Effector CD4-positive, alpha-beta T cell (primary cell): ENCODE measurements at places on chromosomes 2 and 18.

DNA sequence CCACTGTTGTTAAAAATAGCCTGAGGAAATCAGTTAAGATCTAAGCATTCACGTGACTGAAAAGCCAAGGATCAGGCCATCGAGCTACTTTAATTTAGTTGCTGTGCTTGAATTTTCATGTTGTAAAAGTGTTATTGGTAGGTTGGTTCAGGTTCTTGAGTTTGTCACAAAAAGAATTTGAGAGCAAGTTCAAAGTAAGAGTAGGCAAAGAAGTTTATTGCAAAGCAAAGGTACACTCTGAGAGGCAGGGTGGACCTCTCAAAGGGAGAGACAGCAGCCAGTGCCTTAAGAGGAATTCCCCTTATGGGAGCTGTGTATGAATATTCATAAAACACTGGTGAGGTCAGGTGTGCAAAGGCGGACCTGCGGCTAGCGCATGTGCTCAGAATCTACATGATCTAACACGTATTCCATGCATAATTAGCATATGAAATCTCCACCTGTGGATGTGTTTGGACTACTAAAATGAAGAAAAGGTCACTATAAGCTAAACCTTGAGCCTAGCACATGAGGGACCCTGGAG, 236.5 kb downstream of the NDUFA10 start:
- no peak for DNase-seq

- no peak for DNase-seq
Measured at GRCh38 chr2:66580166-66581049, 145.5 kb downstream of the MEIS1 start.

- no peak for DNase-seq
Measured at GRCh38 chr18:50839996-50840395, 20.2 kb upstream of the MRO start.

DNA sequence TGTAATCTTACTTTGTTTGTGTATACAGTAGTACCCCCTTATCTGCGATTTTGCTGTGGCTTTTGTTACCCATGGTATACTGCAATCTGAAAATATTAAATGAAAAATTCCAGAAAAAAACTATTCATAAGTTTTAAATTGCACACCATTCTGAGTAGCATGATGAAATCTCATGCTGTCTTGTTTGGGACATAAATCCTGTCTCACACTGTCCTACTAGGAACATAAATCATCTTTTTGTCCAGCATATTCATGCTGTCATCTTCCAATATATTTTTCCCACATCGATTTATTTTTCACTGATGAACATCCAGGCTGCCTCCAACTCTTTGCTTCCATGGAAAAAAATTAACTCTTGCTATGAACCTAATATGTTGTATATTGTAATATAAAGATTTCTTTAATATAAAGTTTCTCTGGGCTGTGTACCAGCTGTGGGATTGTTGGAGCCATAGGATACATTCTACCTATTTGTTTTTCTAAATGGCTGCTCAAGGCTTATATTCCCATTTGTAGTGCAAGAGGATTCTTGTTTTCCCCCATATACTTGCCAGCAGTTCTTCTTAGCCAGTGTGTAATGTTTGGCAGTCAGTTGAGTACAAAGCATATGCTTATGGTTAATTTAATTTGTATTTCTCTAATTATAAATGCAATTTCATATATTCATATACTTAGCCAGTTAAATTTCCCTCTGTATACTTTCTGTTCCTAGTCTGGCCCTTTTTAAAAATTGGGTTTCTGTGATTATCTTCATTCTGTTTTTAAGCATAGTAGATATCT, 114.3 kb upstream of the MYO3B start:
- no peak for DNase-seq

GRCh38 chr2:71901466-71901865, 246.2 kb downstream of the CYP26B1 start:
- no peak for DNase-seq

GRCh38 chr2:25380586-25381375, 39.1 kb upstream of the DNMT3A start:
- no peak for DNase-seq

- DNase-seq = no peak
Measured at GRCh38 chr2:197311421-197312033, 947 bp upstream of the ANKRD44 start.

GRCh38 chr2:121018136-121019061, 266.6 kb downstream of the TFCP2L1 start:
- no peak for DNase-seq

- DNase-seq = no peak
Measured at GRCh38 chr2:211127501-211127900, 571.1 kb downstream of the CPS1 start.

- DNase-seq = peak; percentile 60
Measured at GRCh38 chr2:25309402-25309801, 32.3 kb downstream of the DNMT3A start.

- no peak for DNase-seq
Measured at GRCh38 chr2:36097022-36097421, 258.6 kb upstream of the CRIM1 start.

DNA sequence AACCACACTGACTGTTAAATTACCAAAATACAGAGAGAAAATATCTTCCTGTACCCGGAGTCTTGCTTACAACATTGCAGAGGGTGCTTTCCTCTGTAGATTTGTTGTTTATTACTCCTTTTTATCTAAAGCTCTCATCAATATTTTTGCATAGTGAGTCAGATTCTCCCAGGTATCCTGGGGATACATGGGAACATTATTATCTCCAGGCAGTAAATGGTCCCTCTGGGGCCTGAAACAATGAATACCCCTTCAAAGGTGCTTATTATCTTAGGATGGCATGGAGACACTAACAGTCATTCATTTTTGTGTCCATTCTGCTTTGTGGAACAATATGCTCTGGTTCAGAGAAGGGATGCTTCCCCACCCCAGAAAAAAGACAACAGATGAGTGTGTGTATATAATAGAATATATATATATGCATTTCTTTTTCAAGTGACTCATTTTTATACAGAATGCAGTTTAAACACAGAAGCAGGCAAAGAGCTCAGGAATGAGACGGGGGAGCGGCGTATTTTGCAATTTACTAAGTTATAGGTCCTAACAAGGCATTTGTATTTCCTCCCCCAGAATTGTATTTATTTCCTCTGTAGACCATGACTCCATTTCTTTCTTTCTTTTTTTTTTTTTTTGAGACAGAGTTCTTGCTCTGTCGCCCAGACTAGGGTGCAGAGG, 424.8 kb upstream of the ZEB2 start:
- DNase-seq = no peak

DNA sequence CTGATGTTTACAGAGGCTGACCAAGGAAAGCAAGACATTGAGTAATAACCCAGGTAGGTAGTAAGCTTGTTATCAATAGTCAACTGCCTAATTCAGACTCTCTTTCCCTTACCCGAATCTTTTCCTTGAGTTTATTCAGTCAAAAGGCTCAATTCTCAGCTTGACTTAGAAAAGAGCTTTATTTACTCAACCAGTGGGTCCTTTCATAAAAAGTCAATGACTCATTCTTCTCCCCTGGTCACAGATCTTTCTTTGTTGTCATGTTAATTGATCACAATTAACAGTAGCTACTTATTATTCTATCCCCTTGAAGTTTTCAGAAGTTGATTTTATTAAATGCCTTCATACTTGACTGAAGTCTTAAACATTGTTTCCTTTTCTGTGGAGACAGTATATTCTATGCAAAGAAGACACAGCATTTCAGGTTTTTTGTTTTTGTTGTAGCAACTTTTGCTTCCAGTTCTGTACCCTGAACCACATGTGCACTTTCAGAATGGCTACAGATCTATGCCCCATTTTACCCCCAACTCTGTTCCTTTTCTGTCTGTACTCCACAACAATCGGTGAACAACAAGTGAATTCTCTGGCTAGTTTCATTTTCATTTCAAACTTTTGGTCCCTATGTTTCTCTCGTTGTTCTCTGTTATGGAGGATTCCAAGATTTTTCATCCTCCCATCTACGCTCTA, 428.3 kb downstream of the NCKAP5 start:
- DNase-seq = no peak

DNA sequence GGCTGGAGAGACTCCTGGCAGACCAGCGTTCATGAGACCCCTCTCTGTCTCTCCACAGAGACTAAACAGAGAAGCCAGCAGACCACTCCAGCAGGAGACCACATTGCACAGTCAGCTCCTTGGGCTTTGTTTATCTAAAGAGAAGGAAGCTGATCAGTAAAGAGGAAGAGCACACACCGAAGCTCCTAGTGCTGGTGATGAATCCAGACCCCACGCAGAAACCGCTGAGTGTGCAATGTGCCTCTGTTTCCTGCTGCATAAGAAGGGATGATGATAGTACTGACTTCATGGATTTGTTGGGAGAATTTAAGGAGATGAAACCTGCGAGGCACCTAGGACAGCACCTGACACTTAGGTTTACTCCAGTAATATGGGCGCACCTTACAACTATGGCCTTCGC, 544.1 kb upstream of the ID2 start:
- no peak for DNase-seq

DNA sequence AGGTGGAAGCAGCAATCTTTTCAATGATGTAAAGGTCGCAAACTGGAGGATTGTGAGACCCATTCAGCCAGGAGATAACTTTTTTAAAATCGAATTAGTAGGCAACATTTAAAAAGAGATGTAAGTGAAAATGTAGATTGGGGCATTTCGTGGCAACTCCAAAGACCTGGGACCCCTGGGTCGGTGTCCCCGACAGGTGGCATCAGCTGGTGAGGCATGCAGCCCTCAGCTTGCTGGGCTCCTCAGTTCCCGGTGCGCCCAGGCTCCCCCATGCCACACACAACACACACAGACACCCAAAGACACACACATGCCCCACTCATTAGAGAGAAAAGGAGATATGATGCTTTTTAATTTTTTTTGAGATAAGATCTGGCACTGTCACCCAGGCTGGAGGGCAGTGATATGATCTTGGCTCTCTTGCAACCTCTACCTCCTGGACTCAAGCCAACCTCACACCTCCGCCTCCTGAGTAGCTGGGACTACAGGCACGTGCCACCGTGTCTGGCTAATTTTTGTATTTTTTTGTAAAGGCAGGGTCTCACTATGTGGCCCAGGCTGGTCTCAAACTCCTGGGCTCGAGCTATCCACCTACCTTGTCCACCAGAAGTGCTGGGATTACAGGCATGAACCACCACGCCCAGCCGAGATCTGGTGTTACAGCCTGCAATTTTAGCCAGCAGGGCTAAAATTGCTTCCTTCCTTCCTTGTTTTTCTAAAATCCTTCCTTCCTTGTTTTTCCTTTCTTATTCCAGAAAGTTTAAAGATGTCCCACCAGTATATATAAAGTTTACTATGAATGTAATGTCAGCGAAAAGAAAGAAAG, 122.6 kb upstream of the EPAS1 start:
- DNase-seq = no peak

GRCh38 chr2:24231461-24231881, 56.6 kb downstream of the FAM228A start:
- no peak for DNase-seq

DNA sequence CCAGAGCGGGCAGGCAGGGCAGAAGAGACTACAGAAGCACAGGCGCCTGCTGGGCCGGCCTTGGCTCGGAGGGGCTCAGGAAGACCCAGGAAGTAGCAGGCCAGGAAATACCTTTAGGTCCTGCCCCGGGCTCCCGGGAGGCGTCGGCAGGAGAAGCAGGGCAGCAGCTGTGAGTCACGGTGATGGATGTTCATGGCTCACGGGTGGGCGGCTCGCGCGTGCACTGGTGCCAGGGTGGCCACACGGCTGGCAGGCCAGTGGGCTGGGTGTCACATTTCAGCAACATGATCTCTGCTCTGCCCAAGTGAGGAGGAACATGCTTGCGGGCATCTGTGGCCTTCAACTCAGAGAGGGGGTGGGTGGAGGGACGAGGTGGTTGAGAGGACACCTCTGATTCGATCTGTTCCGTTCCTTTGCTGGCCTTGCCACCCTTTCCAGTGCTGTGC, 139.3 kb downstream of the KLHL29 start:
- DNase-seq = no peak

DNA sequence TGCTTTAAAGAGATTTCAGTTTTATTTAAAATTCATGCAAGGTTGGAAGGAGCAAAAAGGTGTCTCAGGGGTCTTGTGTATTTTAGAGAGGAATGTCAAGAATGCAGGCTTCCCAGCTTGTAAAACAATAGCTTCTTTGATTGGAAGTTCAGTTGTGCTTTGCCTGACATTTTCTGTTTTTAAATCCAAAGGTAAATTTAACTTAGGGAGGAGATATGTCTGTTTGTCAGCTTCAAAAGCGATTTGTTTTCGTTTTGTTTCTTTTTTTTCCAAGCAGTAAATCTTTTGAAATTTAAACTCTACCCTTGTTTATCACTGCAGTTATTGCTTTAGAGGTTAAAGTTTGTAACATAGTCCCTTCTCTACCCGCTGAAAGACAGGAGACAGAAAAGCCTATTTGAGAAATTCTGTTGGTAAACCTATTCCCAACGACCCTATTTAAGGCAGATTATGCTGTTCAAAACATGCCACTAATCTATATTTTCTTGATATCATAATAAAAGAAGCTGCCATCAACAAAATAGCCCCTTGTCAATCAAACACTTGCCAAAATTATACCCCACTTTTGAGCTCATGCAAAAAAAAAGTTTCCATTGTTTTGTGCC, 639.6 kb downstream of the IRS1 start:
- no peak for DNase-seq

DNA sequence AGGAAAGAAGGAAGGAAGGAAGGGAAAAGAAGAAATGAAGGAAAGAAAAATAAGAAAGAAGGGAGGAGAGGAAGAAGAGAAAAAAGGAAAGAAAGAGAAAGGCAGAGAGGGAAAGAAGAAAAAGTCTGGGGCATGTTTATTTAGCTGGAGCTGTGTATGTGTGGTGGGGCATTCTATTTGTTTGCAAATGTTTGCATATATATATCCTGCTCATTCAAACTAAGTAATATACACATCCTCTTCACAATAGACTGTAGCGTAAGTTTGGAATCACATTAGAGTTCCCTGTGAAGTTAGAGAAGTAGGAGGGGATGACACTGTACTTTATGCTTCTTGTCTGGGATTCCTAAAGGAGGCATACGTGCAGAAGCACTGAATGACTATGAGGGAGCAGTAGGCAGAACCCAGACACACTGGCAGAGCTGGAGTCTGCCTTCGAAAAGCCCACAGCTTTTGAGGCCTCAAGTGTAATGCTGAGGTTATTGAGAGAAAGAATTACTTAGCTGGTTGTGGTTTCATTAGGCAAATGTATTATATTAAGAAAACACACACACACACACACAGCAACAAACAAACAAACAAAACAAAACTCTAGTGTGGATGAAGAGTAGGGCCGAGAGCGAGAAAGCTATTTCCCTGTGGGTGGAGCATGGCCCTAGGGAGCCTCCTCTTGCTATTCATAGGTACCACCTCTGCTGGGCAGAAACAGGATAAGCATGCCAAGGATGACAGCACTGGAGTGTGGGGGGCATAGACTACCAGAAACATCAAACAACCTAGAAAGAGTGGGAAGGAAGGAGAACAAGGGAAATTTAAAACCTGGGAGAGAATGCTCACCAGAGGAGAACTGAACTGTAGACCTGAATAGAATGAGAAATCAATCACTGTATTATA, 905.1 kb upstream of the NXPH2 start:
- no peak for DNase-seq

GRCh38 chr2:85250045-85250444, 77.7 kb downstream of the TGOLN2 start:
- no peak for DNase-seq

DNA sequence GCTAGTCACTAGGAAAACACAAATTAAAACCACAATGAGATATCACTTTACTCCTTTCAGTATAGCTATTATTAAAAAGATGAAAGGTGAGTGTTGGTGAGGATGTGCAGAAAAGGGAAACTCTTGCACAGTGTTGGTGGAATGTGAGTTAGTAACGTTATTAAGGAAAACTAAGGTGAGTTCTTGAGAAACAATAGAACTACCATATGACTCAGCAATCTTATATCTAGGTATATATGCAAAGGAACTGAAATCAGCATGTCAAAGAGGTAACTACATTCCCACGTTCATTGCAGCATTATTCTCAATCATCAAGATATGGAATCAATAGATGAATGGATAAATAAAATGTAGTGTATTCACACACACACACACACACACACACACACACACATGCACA, 117.3 kb upstream of the HNMT start:
- DNase-seq = no peak
